ENCODE measurements at places on chromosomes 5 and 9.

- DNase-seq, result no peak
Observed at GRCh38 chr9:87713278-87713987, 12.5 kb upstream of the CTSL start.

DNA sequence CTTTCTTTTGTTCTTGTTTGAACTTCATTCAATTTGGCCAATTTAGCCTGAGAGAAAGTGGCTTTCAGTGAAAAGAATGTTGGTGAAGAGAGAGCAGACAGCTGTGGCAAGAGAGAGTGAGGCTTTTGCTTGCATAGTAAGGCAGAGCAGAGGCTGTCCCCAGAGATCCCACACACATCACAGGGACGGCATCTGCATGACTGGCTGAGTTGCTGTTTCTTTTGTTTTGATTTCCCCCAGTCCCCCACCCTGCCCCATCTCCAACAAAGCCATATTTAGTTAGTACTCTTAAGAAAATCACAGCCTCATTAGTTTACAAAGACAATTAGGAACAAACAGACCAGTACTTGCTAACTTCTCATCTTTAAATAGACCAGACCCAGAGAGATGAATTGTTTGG is 363.9 kb upstream of the SEMA6A start:
- no peak for DNase-seq

DNA sequence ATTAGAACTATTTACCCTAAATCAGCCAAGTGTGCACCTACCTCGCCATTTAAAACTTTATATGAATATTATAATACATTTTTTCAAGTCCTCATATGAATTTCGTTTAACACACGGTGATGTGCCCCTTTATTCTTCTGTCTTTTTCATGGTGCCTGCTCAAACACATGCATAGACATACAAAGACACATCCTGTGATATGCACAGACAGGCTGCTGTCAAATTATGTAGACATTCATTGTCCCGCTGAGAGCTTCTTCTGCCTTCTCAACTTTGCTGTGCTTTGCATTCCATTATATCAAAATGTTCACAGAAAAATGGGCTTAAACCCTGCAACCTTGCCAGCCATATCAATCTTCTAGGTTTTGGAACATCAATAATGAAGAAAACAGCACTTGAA is 193.8 kb downstream of the NTRK2 start:
- DNase-seq, result no peak

GRCh38 chr5:74877624-74878304 is 11.6 kb upstream of the FAM169A start:
- no peak for DNase-seq

GRCh38 chr5:28110781-28111180 is 1072.4 kb upstream of the CDH9 start:
- DNase-seq, result no peak

DNA sequence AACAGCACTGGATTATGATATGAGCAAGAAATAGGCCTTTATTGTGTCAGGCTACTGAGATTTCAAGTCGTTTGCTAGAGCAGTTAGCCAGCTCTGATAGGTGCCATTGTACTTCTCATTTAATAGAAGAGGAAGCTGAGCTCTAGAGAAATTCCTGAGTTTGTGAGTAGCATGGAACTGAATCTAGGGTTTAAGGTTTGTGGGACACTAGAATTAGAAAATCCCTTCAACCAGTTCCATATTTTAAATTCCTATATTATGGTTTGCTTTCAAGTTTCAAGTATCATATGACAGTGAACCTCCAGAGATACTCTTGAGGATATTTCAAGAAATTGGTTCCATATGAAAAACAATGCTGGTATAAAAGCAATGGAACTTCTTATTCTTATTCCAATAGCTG is 87.6 kb downstream of the ANKRD55 start:
- no peak for DNase-seq

DNA sequence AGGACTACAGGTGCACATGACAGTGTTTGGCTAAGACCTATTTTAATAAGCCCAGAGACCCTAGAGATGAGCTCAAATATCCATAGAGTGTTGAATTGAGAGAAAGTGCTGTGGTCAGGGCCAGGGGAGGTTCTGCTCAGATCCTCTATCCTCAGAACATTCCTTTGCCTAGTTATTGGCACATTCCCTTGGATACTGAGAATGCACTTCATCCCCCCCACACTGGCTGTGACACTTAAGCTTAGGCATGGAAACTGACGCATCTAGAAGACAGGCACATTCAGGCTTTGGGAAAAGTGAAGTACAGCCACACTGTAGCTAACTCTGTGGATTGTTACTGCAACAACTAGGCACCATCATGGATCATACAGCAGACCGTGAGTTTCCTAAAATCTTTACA is 27.1 kb upstream of the RASGRF2 start:
- no peak for DNase-seq

DNA sequence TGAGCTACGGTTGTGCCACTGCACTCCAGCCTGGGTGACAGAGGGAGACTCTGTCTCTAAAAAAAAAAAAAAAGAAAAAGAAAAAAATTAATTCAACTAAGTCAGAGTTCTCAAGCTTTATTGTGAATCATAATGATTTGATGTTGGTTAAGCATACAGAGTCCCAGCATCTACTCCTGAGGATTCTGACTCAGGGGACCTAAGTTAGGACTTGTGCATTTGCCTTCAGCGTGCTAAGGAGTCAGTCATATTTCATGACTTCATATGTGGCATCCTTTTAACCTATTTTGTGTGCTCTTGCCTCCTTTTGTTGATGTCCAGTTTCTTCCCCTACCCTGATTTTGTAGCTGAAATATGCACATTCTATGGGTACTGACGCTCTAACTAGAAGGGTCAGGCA is 2.9 kb downstream of the MYOZ3 start:
- DNase-seq, result no peak

DNA sequence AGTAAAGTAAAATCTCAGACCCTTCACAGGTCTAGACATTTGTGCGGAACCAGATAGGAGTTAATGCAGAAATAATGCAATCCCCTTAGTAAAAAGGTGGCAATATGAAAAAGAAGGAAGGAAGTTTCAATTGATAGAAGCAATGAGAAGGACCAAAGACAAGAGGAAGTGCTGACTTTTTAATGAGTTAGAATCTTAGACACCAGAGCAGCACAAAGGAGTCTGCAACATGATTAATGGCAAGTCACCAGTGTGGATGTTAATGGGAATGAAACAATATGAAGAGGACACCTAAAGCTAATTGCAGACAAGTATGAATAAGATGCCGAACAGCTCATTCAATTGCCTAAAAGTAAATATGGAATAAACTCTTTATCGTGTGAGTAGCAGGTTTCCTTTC is 50.9 kb downstream of the MEGF9 start:
- no peak for DNase-seq

DNA sequence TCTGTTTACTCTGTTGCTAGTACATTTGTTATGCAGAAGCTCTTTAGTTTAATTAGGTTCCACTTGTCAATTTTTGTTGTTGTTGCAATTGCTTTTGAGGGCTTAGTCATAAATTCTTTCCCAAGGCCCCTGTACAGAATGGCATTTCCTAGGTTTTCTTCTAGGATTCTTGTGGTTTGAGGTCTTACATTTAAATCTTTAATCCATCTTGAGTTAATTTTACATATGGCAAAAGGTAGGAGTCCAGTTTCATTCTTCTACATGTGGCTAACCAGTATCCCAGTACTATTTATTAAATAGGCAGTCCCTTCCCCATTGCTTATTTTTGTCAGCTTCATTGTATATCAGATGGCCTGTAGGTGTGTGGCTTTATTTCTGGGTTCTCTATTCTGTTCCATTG is 792.4 kb downstream of the PTPRD start:
- DNase-seq, result no peak

DNA sequence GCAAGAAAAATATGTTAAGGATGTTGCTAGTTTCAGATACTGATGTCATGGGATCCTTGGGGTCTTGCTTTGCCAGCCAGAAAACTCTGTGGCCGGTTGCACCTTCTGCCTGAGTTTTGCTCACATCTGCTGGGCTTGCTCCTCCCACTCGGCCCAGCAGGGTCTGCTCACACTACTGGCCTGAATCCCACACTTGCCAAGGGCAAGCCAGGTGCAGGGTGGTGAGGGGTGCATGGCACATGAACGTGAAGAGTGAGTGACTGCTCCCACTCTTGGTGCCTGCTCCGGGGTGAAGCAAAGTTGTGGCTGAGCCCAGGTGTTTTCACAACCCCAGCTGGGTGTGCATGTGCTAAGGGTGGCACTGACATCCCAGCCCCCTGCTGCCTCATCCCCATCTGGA is 83.1 kb upstream of the STARD4 start:
- DNase-seq, result no peak

DNA sequence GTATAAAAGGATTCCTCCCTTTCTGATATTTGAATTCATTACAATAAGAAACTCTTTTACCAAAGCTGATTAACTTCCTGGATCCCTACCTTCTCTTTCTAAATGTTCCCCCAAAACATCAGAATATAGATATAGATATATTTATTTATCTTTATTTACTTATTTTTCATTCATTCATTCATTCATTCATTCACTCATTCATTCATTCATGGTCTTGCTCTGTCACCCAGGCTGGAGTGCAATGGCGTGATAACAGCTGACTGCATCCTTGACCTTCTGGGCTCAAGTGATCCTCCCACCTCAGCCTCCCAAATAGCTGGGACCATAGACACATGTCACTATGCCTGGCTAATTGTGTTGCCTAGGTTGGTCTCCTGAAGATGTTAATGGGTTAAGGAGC is 30.7 kb downstream of the GIN1 start:
- DNase-seq, result no peak

- DNase-seq, result no peak
Observed at GRCh38 chr9:86599561-86599960, 245.4 kb upstream of the TUT7 start.

DNA sequence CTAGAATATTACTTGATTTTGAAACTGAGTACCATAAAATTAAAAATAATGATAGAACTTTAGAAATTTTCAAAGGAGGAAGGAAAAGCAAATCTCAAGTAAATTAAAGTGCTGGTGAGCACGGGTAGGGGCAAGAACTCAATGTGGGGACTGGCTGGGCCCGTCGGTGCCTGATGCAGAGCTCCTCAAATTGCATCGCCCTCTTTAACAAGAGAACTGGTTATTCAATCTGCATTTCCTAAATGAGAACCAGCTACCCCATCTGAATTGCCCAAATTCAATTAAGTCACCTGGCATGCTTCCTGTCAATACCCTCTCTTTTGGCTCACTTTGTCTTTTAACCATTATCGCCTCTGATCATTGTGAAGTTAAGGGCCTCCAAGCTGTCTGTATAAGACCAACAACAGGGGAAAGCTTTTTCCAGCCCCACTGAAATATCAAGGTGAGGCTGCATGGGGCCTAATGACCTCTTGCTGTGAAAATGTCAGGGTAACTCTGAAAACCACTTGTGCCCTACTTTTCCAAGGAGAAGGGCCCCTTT is 316.7 kb downstream of the SLIT3 start:
- DNase-seq, result no peak

- peak; percentile 66 for DNase-seq
Observed at GRCh38 chr5:95631991-95632675, 12.2 kb downstream of the GPR150 start.

GRCh38 chr9:32398207-32398606 is 13.8 kb downstream of the ACO1 start:
- no peak for DNase-seq

- no peak for DNase-seq
Observed at GRCh38 chr5:180205916-180206315, 3.1 kb downstream of the RASGEF1C start.

DNA sequence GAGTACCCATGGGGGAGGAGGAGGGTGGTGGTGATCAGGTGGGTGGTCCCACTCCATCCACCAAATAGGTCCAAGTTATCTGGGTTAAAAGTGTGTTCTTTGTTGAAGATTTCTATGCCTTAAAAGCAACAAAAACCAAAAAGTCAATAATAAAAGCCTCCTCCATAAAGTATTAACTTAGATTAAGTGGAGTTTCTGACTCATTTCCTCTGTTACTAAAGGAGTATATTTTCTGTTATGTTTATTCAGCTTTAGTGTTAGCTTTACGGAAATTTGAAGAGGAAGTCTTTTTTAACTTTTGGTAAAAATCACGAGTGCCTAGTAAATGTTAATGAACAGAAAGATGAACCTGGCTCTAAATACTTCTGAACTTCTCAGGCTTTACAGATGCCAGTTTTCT is 17.8 kb downstream of the FBXO38 start:
- DNase-seq, result no peak

DNA sequence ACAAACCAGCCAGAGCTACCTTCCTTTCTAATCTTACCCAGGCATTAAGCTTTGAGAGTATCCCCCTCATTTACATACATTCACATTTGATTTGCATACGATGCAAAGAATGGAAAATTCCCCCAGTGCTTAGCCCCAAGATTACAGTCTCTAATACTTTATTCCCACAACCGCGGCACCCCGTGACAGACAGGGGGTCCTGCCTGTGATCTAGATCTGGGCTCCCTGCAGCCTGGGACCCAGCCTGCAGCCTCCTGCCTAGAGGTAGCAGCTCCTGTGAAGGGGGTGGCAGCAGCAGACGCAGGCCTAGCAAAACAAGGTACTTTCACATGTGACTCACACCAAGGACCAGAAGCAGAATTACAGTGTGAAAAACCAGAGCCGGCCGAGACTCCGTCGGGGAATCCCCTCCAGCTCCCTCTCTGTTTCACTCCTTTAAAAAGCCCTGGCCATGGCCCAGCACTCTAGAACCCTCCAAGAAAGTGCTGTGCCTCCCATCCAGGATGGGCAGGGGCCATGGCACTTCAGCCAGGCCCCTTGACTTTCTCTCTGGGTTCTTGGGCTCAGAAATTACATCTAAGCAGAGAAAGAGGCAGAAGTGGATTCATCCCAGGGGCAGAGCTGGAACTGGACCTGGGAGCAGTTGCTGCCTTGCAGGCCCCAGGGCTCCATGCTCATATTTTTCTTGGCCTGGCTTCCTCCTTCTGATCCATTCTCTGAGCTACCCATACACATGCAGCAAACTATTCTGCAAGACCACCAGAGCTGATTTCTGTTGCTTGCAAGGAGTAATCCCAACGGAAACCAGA is 14.0 kb upstream of the TCF7 start:
- peak; percentile 79 for DNase-seq

- peak; percentile 93 for DNase-seq
Observed at GRCh38 chr9:99819123-99819855, 2.4 kb upstream of the NR4A3 start.

- DNase-seq, result no peak
Observed at GRCh38 chr5:16727755-16728325, 111.0 kb upstream of the RETREG1 start.

- no peak for DNase-seq
Observed at GRCh38 chr5:42656651-42657015, 100.0 kb upstream of the CCDC152 start.

GRCh38 chr5:157828944-157829639 is 29.9 kb downstream of the CLINT1 start:
- no peak for DNase-seq

- DNase-seq, result no peak
Observed at GRCh38 chr5:89452081-89452480, 569.1 kb upstream of the MEF2C start.

GRCh38 chr5:61806491-61807020 is 474.5 kb downstream of the ZSWIM6 start:
- no peak for DNase-seq

Measured in effector memory CD4-positive, alpha-beta T cell (primary cell).